Body of pancreas (tissue), 4 donors: ENCODE measurements at places on chromosomes 1 and 21.

DNA sequence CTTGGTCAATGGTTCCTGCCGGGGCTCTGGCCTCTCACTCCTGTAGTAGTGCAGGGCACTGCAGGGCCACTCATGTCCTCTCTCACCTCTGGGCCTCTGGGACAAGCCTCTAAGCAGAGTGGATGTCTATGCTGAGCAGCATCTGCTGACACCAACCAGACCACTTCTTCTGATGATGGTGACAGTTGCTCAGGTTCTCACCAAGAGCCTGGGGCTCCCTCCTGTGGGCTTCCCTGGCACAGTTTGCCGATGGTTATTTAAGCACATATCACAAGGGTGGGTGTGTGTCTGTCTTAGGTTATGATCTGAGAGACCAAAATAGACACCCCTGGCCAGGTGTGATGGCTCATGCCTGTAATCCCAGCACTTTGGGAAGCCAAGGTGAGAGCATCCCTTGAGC is 17.4 kb upstream of the GPR137B start:
- DNase-seq: no peak

DNA sequence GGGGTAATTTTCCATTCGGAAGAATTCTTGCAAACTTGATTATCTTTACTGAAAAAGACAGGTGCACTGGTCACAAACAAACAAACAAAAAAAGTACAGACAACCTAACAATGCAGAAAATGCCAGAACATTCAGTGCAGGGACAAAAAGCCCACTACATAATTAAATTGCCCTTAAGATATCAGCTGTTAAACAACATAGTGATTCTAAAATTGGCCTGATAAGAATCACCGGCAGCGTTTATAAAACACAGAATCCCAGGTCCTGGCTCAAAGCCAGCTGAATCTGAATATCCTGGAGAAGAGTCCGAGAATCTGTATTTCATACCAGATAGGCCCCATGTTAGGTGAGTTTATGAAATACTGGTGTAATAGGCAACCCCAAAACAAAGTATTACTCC is 6.1 kb downstream of the PLPP3 start:
- no peak for DNase-seq

DNA sequence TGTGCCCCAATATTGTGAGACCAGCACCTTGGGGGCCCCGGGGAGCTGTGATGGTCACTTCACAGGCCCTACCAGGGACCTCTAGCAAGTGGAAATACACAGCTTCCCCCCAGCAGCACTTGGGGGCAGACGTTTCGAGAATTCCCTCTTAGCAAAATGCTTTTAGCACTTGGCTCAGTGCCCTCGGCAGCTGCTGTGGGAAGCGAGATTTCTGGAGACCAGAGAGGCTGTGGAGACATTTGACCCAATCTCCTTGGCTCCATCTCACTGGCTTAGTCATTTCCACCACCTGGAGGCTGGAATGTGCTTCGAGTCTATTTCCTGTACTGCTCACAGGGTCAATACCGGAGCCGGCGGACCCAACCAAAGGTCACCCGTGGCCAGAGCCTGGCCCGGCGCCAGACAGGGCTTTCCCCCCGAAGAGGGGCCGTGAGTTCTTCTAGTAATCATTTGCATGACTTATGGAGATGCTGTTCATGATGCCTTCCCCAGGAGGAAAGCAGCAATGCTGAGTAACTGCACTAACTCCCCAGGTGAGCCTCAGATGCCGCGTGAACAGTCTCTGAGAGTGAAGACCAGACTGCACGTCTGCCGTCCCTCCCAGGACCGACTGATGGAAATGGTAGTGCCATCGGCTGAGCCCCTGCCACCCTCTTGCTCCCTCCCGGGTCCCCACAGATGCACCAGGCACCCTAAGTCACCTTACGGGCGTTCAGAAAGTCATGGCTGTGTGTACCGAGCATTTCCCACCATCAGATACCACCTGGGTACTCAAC is 4.4 kb upstream of the C2CD2 start:
- peak; percentile 73 for DNase-seq

DNA sequence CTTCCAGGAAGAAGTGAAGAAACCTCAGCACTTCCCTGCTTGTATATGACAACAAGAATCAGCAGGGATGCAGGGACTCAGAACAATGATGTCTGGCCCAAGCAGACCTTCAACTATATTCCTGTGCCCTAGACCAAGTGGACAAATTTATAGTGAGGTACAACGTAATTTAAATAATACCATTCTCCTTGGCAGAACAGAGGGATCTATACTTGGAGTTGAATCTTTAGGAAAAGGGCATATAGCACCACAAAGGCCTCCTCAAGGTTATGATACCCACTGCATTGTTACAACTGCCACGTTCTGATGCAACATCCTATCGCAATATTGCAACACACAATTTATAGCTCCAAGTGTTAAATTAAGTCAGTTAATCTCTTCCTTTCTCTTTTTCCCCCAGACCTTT is 29.1 kb upstream of the GFI1 start:
- no peak for DNase-seq

DNA sequence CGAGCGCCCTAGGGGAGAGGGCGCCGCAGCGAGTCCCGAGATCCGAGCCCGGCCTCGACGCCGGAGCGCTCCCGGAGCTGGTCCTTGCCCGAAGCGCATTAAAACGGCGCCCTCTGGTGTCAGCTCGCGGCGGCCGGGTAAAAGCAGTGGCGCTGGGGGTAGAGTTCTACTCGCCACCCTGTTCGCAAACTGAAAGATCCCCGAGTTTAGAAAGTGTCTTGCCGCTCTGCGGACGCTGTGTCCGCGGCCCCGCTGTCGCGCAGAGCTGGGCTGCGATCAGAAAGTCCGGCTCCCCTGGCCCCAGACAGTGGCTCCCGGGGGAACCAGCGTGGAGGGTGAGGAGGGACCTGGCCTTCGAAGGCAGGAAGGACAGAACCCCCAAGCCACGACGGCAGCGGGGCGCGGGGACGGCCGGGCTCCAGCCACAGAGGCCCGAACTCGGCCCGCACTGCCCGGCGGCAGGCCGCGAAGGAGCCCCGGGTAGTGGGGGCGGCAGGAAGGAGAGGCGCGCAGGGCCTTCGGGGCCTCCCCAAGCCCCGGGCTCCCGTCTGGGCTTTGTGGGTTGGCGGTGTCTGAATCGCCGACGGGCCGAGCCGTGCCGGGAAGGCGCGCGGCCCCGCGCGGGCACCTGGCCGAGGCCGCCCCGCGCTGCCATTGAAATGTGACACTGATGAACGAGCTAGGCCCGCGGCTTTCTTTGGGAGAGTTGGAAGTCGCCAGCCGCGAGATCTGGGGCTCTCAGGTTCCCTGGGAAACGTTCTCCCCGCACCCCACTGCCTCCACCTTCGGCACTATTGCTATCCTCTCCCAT is 39.1 kb upstream of the NFIA start:
- peak; percentile 87 for DNase-seq

DNA sequence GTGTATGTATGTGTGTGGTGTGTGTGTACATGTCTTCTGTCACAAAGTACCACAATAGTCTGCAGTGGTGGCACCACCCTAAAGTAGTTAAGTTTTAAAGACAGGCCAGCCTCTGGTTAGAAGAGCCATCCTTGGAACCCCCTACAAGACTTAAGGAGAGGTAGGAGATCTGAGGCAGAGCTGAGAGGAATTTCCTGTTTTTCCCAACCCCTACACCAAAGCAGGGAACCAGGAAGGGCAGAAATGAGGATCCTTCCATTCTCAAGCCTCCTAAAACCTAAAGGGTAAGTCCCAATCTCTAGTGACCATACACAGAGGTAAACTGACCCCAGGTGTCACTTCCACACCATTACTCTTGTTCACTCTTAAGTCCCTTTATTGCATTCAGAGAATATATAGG is 11.1 kb downstream of the PEA15 start:
- DNase-seq: no peak

GRCh38 chr21:44086636-44087425 is 20.4 kb upstream of the PWP2 start:
- no peak for DNase-seq

- peak; percentile 16 for DNase-seq
These were observed 87.6 kb upstream of the RUNX1 start for GRCh38 chr21:35136586-35137219.

DNA sequence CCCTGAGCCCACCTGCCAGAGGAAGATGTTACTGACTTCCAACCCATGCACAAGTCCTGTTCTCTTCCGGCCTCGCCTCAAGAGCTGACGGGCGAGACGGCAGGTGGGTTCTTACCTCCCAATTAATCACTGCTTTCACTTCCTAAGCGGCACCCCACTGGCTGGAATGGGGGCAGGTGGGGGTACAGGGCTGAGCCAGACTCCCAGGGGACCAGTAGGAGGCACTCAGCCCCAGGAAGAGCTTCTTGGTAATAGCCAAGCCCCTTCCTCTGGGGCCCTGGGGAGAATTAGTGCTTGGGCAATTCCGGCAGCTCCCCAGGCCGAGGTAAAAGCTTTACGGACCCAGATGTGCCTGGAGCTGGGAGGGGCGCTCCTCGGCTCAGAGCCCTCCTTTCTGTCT is 9.7 kb downstream of the CNTN2 start:
- DNase-seq: no peak

GRCh38 chr1:219099307-219099706 is 74.4 kb upstream of the LYPLAL1 start:
- no peak for DNase-seq

GRCh38 chr1:89928506-89928905 is 66.4 kb upstream of the ZNF326 start:
- DNase-seq: no peak

- DNase-seq: no peak
These were observed 37.9 kb upstream of the EEIG2 start for GRCh38 chr1:108521990-108522393.

GRCh38 chr1:215794156-215794555 is 227.1 kb downstream of the KCTD3 start:
- no peak for DNase-seq

GRCh38 chr1:183604038-183604808 is 14.0 kb upstream of the NCF2 start:
- peak; percentile 52 for DNase-seq

- DNase-seq: no peak
These were observed 10.7 kb upstream of the PLXNA2 start for GRCh38 chr1:208254862-208255261.

GRCh38 chr1:95085376-95085775 is 12.6 kb upstream of the ALG14 start:
- DNase-seq: no peak

DNA sequence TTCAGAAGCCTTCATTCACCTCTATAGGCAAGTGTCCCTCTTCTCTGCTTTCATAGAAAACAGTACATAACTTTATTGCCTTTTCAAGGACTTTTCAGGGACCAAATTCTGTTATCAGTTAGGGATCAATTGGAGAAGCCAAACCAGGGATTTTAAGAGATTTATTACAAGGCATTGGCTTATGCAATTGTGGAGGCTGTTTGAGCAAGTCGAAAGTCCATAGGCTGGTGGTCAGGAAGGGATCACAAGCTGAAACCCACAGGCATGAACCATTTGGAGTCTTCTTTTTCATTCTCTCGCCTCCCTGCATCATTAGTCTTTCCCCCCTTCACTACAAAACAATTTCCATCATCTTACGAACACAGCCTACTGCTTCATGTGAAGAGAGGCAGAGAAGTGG is 34.8 kb upstream of the SYCP1 start:
- DNase-seq: no peak

DNA sequence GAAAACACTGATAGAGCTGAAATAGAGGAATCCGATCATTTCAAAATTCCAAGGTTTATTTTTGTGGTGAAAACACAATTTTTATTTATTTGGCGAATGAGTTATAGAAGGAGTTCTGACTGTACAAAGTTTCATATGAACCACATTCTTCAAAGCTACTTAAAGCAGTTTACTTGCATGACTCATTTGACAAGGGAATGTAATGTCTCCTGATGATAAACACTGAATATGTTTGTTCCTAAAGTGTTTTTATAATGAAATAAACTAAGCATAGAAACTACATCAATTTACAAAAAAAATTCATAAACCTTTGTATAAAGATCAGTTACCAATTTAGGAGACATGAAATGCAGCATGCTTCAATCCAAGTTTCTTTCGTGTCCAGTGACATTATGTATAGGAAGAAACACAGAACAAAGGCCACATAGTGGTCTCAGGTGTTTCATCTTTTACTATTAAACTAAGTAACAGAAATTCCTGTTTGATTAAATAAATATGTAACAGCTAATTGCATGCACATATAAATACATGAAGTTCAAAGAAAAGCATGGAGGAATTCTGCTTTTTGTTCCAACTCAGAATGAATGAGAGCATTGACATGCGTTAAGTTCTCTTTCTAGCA is 2.5 kb downstream of the PRKACB start:
- no peak for DNase-seq

DNA sequence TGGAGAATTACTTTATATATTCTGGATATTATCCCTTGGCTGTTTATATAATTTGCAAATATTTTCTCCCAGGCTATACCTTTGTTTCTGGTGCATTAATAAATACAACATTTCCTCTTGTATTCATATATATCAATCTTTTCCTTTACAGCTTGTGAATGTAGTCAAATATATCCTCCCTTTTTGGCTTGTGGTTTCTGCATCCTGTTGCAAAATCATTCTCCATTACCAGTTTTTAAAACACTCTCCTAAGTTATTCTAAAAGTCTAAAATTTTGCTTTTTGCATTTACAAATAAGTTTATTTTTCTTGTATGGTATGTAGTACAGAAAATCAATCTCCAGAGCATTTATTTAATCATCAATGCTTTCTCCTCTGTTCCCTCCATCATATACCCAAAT is 909.4 kb downstream of the ADGRL2 start:
- DNase-seq: no peak

DNA sequence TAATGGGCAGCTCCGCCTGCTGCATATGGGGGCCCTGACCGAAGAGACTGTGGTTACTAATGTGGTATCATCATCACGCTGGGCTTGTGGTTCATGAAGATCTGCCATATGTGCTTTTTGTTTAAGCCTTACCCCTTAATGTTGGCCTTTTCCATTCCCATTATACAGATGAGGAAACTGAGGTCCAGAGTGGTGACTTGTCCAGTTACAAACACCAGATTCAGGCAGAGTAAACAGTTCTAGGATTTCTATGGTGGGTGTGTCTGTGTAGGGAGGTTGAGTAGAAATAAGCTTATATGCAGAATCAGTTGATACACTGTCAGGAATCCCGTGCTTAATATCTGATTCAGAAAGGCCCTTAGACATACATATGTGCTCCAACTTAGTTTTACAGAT is 691 bp downstream of the UTP11 start:
- DNase-seq: no peak

DNA sequence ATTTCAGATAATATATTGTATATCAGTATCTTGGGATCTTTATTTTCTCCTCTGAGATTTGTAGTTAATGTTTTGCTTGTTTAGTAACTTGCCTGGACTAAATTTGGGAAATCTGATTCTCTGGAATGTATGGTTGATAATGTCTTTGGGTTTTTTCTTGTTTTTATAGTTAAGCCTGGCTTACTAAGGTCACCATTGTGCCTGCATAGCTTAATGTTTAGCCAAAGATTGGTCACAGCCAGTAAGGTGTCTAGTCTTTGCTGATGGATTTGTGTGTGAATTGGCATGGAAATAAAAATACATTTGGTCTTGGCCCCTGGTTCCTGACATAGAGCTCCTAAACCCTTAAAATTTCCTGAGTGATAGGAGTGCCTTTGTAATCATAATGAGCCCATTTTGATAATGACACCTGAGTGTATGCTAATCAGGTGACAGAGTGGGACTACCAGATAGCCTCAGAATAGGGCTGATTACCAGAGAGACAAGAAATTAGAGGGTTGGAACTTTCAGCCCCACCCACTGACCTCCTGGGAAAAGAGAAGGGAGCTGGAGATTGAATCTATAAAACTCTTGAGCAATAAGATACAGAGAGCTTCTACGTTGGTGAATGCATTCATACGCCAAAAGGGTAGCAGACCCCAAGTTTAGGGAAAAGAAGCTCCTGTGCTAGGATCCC is 47.9 kb upstream of the NUF2 start:
- no peak for DNase-seq

GRCh38 chr1:218836264-218836663 is 337.4 kb upstream of the LYPLAL1 start:
- no peak for DNase-seq
